ENCODE measurements at places on chromosomes 1 and 21.
A peak's percentile ranks its signal among the peaks of the same experiment; 100 is the strongest.

GRCh38 chr1:55812281-55812680 is 597.1 kb upstream of the USP24 start:
- DNase-seq, result no peak

GRCh38 chr1:232599178-232600041 is 30.5 kb downstream of the SIPA1L2 start:
- DNase-seq, result no peak

- DNase-seq, result peak; percentile 51
Measured at GRCh38 chr1:157170677-157171515, 32.7 kb upstream of the ETV3 start.

DNA sequence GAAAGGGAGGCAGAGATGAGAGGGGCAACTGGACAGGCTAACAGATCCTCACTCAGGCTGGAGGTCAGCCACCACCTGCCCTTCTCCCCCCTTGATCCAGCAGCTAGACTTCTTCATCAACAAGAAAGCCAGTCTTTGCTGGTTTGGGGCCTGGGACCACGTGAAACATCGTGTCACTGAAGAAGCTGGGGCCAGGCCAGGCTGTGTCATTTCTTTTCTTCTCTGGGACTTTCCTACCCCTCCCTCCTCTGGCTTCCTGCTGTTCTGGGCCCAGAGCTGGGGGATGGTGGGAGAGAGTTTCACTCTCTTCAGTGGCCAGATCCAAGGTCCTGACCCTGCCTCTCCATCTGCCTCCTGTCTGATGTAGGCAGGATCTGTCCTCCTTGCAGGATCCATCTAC is 18.1 kb upstream of the SLC26A9 start:
- no peak for DNase-seq

DNA sequence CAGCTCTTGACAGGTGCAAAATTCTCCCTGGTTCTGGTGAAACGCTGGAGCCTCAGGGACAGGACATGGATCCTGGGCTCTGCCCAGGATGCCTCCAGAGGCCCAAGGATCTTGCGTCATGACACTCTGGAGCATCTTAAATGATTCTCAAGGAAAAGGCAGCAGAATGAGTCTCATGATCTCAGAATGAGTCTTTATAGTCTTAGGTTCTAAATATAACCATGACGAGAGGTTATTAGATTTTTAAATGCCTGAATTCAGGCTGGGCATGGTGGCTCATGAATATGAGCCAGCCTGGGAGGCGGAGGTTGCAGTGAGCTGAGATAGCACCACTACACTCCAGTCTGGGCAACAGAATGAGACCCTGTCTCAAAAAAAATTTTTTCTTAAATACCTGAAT is 55.5 kb downstream of the ECE1 start:
- DNase-seq, result no peak

- DNase-seq, result no peak
Measured at GRCh38 chr1:147246044-147246690, 3.7 kb downstream of the CHD1L start.

DNA sequence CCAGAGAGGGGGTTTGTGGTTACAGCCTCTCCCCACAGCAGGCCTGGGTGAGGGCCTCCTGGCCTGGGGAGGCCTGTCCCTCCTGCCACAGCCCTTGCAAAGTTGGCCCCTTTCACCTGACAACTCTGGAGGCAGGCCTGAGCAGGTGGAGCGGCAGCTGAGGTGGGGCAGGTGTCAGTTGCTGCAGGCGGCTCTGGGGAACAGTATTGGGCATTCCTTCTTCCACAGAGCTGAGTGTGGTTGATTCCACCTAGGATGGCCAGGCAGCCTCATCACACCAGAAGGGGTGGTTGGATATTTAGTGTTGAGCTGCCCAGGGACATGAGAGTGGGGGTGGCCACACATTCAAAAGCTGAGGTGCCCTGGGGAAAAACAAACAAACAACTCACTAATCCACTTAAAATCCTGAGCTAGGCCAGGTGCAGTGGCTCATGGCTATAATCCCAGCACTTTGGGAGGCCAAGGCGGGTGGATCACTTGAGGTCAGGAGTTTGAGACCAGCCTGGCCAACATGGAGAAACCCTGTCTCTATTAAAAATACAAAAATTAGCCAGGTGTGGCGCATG is 31.1 kb downstream of the PIGP start:
- no peak for DNase-seq

DNA sequence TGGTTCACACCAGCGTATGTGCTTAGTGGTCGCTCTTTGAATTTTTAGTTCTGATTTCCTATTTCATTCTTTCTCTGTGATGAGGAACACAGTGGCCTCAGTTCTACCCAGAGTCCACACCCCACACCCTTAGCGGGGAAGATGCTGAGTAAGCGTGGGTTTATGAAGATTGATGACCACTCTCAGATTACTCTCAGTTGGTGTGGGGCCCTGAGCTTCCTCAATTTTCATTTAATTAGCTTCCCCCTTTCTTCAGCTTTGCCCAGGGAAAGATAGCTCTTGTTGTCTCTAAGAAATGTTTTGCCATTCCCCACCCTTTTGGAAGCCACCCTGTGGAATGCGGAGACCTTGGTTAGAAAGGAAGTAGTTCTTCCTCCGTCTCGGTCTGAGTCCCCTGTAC is 299.9 kb upstream of the PROX1 start:
- no peak for DNase-seq

- no peak for DNase-seq
Measured at GRCh38 chr1:232826318-232826717, 21.1 kb downstream of the MAP10 start.

GRCh38 chr21:41102281-41102680 is 65.7 kb upstream of the BACE2 start:
- DNase-seq, result no peak

DNA sequence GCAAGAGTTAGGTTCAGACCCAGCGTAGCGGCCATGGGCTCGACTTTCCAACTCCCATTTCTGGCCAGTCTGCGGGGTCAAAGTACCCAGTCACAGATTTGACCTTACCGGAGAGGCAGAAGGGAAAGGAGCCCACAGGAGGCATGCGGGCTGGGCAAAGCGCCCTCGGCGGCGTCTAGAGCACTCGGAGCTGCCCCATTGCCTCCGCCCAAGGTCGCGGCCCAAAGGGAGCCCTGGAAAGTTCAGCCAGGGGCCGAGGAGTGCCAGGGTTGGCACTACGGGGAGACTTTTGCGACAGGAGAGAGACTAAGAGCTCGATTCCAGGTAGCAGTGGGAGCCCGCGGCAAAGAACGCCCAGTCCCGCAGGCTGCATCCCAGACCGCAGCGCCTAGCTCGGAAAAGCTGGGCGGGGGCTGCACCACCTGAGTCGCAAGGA is 896 bp downstream of the KANK4 start:
- no peak for DNase-seq

- DNase-seq, result no peak
Measured at GRCh38 chr21:17491716-17492414, 21.0 kb upstream of the CXADR start.

- DNase-seq, result no peak
Measured at GRCh38 chr1:29852248-29852647, 615.9 kb downstream of the PTPRU start.

DNA sequence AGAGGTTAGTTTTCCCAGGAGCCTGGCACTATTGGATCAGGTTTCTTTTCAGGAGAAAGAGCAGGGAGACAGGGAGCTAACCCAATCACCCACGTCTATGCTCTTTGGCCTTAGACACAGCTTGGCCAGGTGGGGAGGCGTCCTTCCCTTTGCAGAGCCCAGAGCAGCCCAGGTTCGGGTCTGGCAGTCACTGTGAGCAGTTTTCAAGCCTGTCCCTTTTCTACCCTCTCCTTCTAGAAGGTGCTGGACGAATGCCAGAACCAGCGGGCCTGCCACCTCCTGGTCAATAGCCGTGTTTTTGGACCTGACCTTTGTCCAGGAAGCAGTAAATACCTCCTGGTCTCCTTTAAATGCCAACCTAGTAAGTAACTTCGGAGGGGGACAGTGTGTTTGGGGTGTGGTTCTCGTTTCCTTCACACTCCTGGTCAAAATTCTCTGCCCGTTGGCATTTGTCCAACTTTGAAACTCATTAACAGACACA is 44.9 kb downstream of the EVA1C start:
- DNase-seq, result no peak

GRCh38 chr1:217983051-217983375 is 302.1 kb upstream of the RRP15 start:
- no peak for DNase-seq
